Stimulated activated CD8-positive, alpha-beta memory T cell treated with anti-CD3 and anti-CD28 coated beads, Interleukin-7, amount 100 ng/mL, for 1 hour (primary cell): ENCODE measurements at places on chromosomes 4 and X.

- no peak for DNase-seq
Measured at GRCh38 chr4:188363196-188363595, 224.0 kb downstream of the TRIML1 start.

GRCh38 chr4:70754470-70754869 is 32.7 kb downstream of the RUFY3 start:
- no peak for DNase-seq

DNA sequence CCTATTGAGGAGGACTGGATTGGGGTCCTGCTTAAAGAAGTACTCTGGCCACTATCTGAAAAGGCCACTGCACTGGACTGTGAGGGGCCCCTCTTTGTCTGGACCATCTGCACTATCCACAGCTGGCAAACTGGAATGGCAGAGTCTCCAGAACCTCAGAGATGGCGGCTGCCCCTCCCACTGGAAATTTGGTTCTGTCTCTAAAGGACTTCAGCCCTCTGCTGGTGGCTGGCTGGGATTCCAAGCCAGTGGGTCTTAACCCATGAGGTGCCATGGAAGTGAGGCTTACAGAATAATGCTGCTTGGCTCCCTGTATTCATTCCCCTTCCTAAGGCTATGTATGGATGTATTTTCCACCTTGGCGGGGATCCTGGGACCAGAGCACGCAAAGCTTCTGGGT is 41.6 kb upstream of the CYLC1 start:
- no peak for DNase-seq

GRCh38 chrX:85994797-85995196 is 52.6 kb downstream of the CHM start:
- no peak for DNase-seq

- DNase-seq: no peak
Measured at GRCh38 chrX:22122510-22122909, 90.4 kb downstream of the PHEX start.

- DNase-seq: no peak
Measured at GRCh38 chr4:1933700-1934099, 62.5 kb downstream of the NSD2 start.
